ENCODE measurements at places on chromosomes 11 and 22. TPM values are rescaled to one million over a fixed set of nuclear protein-coding genes. Genes with fewer than 3 reads are reported as not detected.

MPZL2 gene
- 7.0 TPM for total RNA-seq

NLRP10 gene
- total RNA-seq: not detected

LIF gene
- total RNA-seq: 0.94 TPM

PNPLA3 gene
- total RNA-seq: 2.3 TPM

TCN1 gene
- total RNA-seq: 1.4 TPM

NXPE2 gene
- total RNA-seq: not detected

MEI1 gene
- 26.9 TPM for total RNA-seq

- no peak overlapping the region for H3K27ac ChIP-seq
Measured at GRCh38 chr22:39949964-39950737, 10.0 kb upstream of the TMA7B start.

DNA sequence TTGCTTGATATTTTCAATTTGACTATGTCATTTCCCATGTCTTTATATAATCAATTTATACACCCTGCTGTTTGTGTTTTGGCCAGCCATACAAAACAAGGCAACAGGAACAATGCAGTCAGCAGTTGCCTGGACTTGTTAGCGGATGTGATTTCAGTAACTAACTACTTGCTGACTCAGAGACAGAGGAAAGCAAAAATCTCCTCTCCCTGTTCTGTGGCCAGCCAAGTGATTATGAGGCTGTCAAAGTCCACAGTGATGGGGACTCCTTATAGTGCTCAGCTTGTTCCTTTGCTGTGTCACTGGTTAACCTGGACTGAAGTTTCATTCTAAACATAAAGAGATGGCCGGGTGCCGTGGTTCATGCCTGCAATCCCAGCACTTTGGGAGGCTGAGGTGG lies 32.6 kb upstream of the APLP2 start:
- H3K27ac ChIP-seq: no peak overlapping the region
- no peaks in the 10 kb centered on the region for H3K36me3 ChIP-seq
- no peaks in the 10 kb centered on the region for H3K4me1 ChIP-seq
- no peak overlapping the region for H3K4me3 ChIP-seq

DNA sequence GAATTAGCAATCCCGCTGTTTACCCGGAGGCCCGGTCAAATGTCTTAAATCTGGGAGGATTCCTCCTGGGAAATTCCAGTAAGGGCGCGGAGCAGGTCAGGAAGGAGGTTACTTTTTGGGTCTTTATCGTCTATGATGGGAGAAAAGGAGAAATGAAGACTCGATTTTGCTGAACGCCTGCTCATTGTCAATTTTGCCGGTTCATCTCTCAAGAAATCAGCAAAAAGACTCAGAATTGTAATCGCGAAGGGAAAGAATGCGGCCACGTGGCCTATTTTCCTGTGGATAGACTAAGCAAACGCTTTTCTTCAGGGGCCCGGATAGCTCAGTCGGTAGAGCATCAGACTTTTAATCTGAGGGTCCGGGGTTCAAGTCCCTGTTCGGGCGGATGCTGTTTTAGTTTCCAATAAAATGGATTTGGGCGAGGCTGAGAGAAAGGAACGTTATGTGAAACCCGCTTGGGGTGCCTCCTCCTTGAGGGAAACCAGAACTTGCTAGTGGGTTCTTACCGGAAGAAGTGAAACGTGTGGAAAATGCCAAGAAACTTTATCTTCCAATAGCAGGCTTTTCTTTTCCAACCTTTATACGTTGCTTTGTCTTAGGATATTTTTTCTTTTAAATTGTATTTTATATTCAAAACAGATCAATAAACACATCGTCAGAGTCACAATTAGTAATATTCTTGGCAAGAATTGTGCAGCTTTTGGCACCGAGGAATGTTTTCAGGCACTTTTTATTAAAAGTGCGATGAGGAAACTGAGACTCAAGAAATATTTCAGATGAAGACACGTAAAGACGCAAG lies 45.0 kb downstream of the OR4D9 start:
- H3K4me3 ChIP-seq: peak overlapping the region; percentile 50
- H3K27ac ChIP-seq: peak overlapping the region; percentile 47
- H3K27me3 ChIP-seq: no peaks in the 10 kb centered on the region
- DNase-seq: no peak
- H3K4me1 ChIP-seq: peaks cover 29% of the 10 kb centered on the region

DNA sequence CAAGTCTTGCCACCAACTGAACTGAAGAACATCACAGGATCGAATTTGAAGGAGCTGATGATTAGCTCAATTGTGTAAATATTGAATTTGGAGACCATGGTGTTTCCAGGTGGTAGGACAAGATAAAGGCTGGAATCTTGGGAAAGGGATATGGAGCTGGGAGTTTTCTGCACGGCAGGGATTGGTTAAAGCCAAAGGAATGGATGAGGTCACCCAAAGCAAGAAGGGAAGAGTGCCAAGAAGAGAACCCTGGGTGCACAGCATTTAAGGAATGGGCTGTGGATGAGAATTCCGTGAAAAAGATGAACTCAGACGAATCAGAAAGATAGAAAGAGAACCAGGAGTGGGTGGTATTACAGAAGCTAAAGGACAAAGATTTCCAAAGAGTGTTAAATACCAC lies 29.4 kb upstream of the RRAS2 start:
- no peak overlapping the region for H3K27ac ChIP-seq
- H3K36me3 ChIP-seq: no peaks in the 10 kb centered on the region
- H3K27me3 ChIP-seq: no peaks in the 10 kb centered on the region
- no peaks in the 10 kb centered on the region for H3K4me1 ChIP-seq
- no peak for DNase-seq

DNA sequence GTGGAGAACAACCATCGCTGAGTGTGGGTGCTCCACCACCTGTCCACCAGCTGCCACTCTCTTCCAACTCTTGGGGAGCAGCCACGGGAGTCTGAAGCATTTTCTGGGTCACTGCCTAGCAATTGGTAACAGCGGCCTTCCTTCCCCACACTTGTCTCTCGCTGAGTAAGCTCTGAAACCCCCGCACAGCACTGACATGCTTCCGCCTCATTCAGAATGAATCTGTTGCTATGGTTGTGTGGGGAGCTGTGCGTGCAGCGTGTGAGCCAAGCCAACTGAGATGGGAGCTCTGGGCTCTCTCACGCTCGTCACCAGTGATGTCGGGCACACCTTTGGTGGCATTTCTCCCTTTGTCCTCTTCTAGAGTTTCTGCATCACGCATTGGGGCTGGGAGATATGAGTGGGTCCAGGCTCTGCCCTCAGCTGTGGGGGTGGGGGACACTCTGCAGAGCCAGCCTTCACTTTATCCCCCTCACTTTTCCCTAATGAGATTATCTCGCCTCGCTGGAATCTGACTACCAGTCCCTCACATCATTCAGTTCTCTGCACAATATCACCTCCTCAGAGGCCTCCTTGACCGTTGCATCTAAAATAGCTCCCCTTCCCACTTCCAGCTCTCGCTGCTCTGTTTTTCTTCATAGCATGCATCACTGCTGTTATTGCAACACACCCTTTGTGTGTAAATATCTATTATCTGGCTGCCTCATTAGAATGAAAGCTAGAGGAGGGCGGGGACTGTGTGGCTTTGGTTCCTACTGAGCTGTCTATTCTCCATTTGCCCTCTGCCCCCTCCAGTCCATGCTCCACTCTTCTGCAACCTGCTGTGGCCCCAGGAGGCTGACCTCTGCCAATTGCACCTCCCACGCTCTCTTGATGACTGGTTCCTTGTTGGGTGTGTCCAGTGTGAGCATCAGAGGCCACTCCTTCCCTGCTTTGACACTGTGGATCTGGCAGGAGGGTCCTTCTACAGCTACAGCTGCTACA lies 569.9 kb upstream of the CADM1 start:
- H3K27me3 ChIP-seq: no peaks in the 10 kb centered on the region
- H3K36me3 ChIP-seq: no peaks in the 10 kb centered on the region
- no peak for DNase-seq
- no peak overlapping the region for H3K27ac ChIP-seq

GRCh38 chr22:42385696-42386095 lies 46.5 kb downstream of the NFAM1 start:
- H3K27ac ChIP-seq: no peak overlapping the region
- no peak overlapping the region for H3K4me3 ChIP-seq
- no peak for DNase-seq
- no peaks in the 10 kb centered on the region for H3K4me1 ChIP-seq
- no peaks in the 10 kb centered on the region for H3K27me3 ChIP-seq
- no peaks in the 10 kb centered on the region for H3K36me3 ChIP-seq

- H3K4me1 ChIP-seq: peaks cover 35% of the 10 kb centered on the region
- no peak for DNase-seq
- no peak overlapping the region for H3K27ac ChIP-seq
- H3K27me3 ChIP-seq: no peaks in the 10 kb centered on the region
- no peak overlapping the region for H3K4me3 ChIP-seq
Measured at GRCh38 chr22:46900549-46900948, 138.1 kb downstream of the TBC1D22A start.

DNA sequence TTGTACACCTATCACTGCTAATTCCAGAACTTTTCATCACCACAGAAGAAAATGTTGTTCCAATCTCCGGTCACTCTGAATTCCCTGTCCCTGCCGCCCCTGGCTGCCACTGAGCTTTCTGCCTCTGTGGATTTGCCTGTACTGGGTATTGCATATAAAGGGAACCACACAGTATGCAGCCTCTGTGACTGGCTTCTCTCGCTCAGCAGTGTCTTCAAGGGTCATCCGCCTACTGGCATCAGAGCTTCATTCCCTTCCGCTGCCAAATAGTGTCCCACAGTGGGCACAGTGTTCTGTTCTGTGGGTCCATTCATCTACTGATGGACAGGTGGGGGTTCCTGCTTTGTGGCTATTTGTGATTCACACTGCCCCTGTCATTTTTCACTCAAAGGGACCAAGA lies 5.3 kb downstream of the DHCR7 start:
- no peak for DNase-seq
- peaks cover 12% of the 10 kb centered on the region for H3K4me1 ChIP-seq
- peaks cover 63% of the 10 kb centered on the region for H3K36me3 ChIP-seq
- no peak overlapping the region for H3K4me3 ChIP-seq

- DNase-seq: no peak
- peak overlapping the region; percentile 60 for H3K27ac ChIP-seq
- peak overlapping the region; percentile 28 for H3K4me3 ChIP-seq
- peaks cover 76% of the 10 kb centered on the region for H3K27me3 ChIP-seq
- peaks cover 100% of the 10 kb centered on the region for H3K4me1 ChIP-seq
Measured at GRCh38 chr22:50292643-50293440, 14.6 kb downstream of the PLXNB2 start.

DNA sequence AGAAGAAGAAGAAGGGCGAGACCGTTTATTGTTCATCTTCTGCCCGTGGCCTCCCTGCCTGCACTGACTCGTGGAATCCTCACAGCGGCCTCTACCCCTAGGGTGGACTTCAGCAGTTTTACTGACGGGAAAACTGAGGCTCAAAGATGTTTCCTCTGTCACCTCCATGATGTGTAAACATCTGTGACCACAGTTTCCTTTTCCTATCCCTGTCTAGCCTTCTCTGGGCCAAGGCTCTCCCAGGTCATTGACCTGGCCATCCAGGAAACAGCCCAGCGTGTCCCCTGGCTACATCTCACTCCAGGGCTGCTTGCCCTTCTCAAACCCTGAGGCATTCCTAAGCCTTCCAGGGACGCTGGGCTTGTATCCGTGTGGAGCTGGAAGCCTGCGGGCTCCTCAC lies 49.0 kb upstream of the GCAT start:
- peaks cover 11% of the 10 kb centered on the region for H3K4me1 ChIP-seq
- DNase-seq: no peak
- peak overlapping the region; percentile 43 for H3K27ac ChIP-seq
- no peak overlapping the region for H3K4me3 ChIP-seq
- no peaks in the 10 kb centered on the region for H3K27me3 ChIP-seq
- peaks cover 80% of the 10 kb centered on the region for H3K36me3 ChIP-seq

All from spleen (tissue), 13 donors.